ENCODE measurements at places on chromosomes 5 and 9. TPM values are rescaled to one million over a fixed set of nuclear protein-coding genes. Genes with fewer than 3 reads are reported as not detected.

The AQP3 gene
- total RNA-seq = 32.0 TPM

The CD72 gene
- total RNA-seq = 18.4 TPM

The NPR3 gene
- total RNA-seq = not detected

The MAP1B gene
- total RNA-seq = not detected

The PCDHA3 gene
- total RNA-seq = not detected

The CAVIN4 gene
- not detected for total RNA-seq

The CDC20B gene
- 0.48 TPM for total RNA-seq

The GLIPR2 gene
- total RNA-seq = 56.5 TPM

The SLCO4C1 gene
- total RNA-seq = 0.40 TPM

The LCN9 gene
- not detected for total RNA-seq

Data from activated naive CD8-positive, alpha-beta T cell treated with anti-CD3 and anti-CD28 coated beads, Interleukin-2, amount 10 ng/mL, durations not matched to agents 7 days and 5 days (primary cell).